ENCODE measurements at places on chromosomes 5 and 9.

DNA sequence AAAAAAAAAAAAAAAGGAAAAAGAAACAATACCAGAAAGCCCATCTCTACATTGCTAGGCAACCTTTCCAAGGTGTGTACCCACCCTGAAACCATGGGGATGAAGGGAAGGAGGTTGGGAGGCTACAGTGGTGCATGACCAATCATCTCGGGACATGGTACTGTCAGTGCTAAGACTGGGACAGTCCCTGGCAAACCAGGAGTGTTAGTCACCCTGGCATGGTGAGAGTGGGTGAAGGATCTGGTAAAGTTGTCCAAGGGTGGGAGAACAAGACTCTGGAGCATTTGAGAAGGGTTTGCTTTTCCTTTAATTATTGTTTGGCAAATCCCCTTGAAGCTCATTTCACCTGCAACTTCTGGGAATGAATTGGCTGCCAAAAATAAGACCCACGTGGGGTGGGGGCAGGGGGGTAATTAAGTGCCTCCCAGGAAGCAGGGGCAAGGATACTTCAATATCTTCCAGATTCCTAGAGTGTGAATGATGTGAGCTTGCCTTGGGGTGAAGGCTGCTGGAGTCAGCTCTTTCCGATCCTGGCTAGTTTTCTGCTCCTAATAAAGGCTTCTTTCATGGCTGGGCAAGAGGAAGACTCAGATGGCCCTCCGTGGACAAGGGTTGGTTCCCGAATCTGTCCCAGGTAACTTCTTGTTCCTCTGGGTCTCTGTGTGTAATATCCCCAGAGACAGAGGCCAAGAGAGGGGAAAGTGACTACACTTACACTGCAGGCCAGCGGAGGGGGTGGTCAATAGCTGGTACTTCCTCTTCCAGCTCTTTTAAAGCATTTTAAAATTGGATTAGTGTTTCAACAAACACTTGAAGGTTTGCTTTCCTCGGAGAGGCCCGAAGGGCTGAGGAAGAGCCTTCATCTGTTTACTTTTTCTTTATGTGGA lies 61.6 kb upstream of the SPRY4 start:
- DNase-seq: no peak

DNA sequence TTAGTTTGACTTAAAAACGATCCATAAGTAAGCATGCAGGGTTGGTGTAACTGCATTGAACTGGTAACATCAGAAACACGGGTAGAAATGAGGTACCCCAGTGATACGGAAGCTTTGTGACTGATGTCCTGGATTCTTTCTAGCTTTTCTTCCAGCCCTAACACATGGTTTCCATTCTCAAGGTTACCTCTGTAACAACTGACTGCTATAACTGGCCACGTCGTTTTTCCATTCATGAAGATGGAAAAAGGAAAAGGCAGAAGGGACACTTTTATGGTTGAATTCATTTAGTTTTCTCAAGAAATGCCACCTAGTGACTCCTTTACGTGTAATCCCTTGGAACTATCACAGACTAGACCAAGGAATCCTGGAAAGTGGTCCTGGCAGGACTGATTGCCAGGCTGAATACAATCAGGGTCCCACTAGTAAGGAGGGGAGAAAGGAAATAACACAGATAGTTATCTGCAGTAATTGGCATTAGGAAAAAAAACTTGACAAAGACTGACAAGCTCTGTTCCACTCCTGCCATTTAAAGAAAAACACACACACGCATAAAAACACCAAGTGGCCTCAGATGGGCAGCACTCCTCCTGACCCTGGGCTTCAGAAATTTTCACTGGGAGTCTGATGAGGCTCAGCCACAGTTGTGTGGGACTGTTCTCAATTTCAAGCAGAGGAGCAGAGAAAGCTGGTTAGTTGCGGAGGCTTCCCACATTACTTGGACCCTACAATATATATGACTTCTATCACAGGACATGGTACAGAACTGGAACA lies 77.5 kb upstream of the ZNF169 start:
- DNase-seq: no peak

- DNase-seq: no peak
These were observed 56.5 kb downstream of the PDE4D start for GRCh38 chr5:59837071-59837470.

- no peak for DNase-seq
These were observed 12.5 kb downstream of the TAF1L start for GRCh38 chr9:32622948-32623347.

DNA sequence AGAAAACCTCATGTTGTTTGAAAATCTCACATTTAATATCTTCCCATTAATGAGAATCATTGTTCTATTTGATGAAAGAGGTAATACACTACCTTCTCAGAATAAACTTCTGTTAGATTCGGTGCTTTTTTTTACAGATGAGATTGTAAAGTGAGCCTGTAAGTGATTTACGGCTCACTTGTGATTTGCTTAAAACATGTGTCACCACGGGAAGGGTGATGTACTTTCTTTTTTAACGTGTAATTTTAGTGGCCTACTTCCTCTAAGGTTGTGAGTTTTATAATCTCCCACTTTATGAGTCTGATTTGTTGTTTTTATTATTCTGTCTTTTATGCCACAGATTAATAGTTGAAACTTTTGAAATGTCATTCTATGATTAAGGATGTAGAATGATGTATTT lies 15.9 kb downstream of the ANXA1 start:
- DNase-seq: no peak

GRCh38 chr5:44911501-44911900 lies 102.8 kb downstream of the MRPS30 start:
- DNase-seq: no peak

GRCh38 chr5:57878301-57878722 lies 395.7 kb upstream of the ACTBL2 start:
- DNase-seq: no peak

DNA sequence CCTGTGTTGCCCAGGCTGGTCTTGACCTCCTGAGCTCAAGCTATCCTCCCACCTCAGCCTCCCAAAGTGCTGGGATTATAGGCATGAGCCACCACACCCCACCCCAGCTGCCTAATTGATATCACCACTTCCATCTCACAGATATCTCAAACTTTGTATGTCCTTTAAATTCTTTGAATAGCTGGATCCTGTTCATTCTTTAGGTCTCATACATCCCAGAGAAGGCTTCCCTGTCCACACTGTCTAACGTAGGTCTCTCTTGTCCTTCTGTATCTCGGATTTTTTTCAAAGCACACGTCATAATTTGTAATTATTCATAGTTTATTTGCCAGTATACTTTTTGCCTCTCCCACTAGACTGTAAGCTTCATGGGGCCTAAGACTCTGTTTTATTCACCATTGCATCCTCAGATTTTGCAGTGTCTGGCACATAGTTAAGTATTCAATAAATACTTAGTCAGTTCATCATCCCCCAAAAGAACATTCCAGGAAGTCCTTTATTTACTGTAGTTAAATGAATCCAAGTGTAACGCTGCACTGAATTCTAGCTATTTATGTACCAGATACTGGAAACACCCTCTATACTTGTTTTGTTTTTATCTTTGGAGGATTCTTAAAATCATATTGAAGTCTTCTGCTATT lies 10.5 kb downstream of the ARSK start:
- DNase-seq: no peak

GRCh38 chr5:73801686-73802085 lies 175.7 kb downstream of the ARHGEF28 start:
- no peak for DNase-seq

- DNase-seq: no peak
These were observed 9.4 kb upstream of the GLT6D1 start for GRCh38 chr9:135648494-135649410.

DNA sequence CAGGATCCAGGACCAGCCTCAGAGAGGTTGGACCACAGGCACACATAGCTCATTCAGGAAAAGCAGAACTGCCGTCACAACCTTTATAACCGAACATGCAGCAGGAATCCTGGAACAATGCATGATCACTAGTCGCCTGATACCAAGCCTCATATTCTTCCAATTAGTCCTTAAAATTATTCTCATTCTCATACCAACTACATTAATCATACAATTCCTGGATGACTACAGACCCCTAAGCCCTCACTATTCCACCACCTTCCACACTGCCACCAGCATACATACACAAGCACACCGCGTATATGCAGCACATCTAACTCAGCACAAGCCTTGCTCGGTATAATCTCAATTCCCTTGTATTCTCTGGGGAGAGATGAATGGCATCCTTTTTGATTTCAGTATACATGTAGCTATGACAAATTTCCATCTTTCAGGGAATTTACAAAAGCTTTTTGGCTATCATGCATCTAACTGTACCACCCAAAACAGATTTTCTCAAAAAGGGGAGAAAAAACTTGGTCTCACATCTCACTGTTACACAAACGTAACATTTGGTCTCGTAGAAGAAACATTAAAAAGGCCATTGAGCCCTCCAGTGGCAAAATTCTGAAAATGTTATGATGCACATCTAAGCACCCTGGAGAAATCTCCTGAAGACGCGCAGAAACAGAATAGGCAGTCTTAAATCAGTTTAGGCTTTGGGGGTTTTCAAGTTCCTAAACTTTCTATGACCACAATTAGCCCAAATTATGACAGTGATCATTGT lies 46.2 kb downstream of the MCTP1 start:
- no peak for DNase-seq

DNA sequence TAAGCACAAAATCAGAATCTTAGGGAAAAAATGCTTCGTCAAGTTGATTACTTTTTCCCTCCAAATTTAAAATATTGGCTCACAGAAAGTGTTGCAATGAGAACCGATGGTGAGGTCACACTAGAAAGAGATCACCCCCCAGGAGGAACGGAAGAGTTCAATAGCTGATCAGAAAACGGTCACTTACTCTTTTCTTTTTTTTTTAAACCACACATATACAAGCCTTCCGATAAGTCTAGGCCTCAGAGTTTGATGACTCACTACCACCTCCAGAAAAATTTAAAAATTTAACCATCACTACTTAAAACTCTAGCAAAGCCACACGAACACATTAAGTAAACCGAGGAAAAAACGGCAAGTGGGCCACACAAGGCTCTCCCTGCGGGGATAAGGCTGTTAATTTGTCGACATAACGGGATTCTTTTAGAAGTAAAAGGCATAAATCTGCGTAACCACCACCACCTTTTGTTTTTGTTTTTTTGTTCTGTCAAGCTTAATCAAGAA lies 1.2 kb downstream of the SURF4 start:
- DNase-seq: no peak

GRCh38 chr9:93155716-93156474 lies 21.8 kb upstream of the NINJ1 start:
- DNase-seq: peak; percentile 86

GRCh38 chr5:164175083-164175482 lies 669.7 kb downstream of the MAT2B start:
- no peak for DNase-seq

GRCh38 chr9:127183814-127184582 lies 61.6 kb upstream of the ANGPTL2 start:
- no peak for DNase-seq

- peak; percentile 91 for DNase-seq
These were observed 46.2 kb upstream of the PWWP2A start for GRCh38 chr5:160165137-160166068.

- DNase-seq: no peak
These were observed 402.6 kb downstream of the PLK2 start for GRCh38 chr5:58057324-58057723.

DNA sequence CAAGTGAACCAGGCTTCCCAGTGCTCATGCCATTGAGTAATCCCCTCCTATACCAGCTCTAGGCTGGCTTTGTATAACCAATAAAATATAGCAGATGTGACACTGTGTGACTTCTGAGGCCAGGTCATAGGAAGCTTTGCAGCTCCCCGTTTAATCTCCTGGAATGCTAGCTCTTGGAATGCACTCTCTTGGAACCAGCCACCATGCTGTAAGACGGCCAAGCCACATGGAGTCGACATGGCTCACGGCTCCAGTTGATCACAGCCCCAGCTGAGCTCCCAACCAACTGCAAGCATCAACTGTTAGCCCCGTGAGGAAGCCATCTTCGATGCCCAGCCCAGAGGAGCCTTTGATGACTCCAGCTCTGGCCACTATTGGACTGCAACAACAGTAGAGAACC lies 74.5 kb downstream of the SH3TC2 start:
- DNase-seq: no peak

DNA sequence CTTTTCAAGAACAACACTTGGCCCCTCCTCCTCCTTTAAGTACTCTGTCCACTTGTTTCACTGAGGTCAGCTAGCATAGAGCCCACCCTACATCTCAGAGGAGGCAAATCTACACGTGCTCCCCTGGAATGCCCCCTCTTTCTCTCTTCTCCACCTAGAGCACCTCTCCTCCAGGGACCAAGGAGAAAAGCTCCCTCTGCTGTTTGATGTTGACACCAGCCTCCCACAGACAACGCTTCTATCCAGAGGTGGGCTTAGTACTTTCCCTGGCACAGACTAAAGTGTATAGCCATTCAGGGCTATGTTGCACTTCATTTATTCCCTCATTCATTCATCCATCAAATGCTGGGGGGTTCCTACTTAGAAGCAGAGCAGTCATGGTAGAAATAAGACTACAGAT lies 68.2 kb upstream of the TAF1L start:
- no peak for DNase-seq

DNA sequence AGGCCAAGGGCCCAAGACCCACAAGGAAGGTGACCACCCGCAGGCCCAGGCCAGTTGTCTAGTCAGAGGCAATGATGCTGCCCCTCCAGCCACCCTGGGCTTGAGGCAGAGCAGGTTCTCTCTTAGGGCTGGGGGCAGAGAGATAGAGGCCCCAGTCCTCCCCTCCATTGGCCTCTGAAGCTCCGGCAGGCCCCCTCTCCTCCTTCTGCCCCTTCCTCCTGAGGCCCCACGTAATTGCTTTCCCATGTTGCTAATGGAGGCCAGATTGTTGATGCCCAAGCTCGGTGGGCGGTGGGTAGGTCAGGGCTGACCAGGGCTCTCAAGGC lies 26.6 kb upstream of the ENHO start:
- no peak for DNase-seq

DNA sequence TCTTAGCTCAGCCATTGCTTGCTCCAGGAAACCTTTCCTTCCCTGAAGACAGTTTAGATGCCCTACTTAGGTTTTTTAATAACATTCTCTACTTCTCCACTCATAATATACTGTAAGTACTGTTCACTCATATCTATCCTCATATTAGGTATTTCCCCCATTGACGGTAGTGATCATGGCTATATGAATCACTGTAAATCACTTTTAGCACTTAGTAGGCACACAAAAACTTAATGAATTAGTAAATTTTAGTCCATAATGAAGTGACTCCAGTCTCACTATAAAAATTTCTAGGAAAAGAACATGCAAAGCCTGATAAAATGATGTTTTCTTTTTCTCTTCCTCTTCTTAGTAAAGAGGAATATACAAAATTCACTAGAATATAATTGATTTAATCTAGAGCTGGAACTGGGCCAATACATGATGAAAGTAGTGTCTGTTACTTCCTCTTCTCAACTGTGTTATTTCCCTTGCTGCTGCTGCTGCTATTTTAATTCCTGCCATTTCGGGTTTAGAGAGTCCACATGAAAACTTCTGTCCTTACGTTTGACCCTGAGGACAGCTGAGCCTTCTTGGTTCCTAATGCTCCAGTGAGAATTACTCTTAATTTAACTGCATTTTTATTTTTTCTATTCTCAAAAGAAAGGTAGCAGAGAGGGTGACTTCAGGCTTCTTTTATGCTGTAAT lies 73.5 kb downstream of the LNPEP start:
- DNase-seq: no peak

GRCh38 chr9:4662989-4663792 lies 1.1 kb downstream of the PLPP6 start:
- no peak for DNase-seq

GRCh38 chr9:89204801-89205200 lies 26.2 kb upstream of the SHC3 start:
- DNase-seq: no peak

GRCh38 chr5:6535594-6535993 lies 86.9 kb downstream of the UBE2QL1 start:
- no peak for DNase-seq
